Mammary epithelial cell (primary cell): ENCODE measurements at places on chromosomes 2 and 18. TPM values are rescaled to one million over a fixed set of nuclear protein-coding genes. Genes with fewer than 3 reads are reported as not detected.

ITM2C gene
- 24.8 TPM for total RNA-seq

SERPINB11 gene
- not detected for total RNA-seq

MOCOS gene
- 17.3 TPM for total RNA-seq

KIF5C gene
- under 0.01 TPM for total RNA-seq

CFC1 gene
- not detected in 2 replicates for total RNA-seq

ZSWIM2 gene
- not detected in 2 replicates for total RNA-seq

NEDD4L gene
- 145 TPM for total RNA-seq

MC2R gene
- total RNA-seq, result not detected

LONRF2 gene
- under 0.01 TPM for total RNA-seq

CCDC141 gene
- total RNA-seq, result not detected in 2 replicates

RNU2-63P gene
- total RNA-seq, result 94.5 TPM

C2orf80 gene
- not detected for total RNA-seq

TMEM37 gene
- not detected for total RNA-seq

IGFBP2 gene
- 1,729 TPM for total RNA-seq

ANKRD36C gene
- 45.0 TPM for total RNA-seq

CRYGC gene
- total RNA-seq, result 0.52 TPM in 1 of 2 replicates, not detected in the other

DNA sequence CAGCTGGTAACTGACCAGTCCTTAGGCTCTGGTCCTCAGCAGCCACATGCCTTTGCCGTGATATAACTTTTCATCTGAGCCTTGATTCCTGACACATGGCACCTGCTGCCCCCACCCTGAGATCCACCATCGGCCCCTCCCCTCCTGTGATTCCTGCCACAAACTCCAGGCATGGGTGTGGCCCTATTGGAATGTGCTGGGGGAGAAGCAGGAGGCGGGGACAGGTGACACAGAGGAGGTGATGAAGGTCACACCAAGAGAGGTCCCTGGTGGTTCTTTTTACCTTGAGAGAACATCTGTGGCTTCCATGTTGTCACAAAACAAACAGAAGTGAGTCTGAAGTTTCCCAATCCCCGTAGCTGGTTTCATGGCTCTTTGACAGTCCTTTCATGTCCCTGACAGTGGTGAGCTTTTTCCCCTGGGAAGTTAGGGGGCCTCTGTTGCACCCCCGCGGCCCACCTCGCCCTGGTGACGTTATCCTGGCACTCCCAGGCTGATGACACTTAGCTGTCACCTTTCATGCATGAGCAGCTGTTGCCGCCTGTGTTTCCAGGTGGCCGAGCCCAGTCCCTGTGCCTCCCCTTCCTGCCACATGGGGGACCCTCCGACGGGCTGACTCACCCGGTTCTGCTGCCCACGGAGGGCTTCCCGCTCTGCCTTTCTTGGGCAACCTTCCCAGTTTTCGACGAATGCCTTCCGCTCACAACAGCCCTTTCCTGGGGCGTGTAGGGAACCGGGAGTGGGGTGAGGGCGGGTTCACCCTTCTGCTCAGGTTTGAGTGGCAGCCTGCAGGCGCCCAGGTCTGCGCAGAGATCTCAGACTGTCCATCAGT lies 66.3 kb upstream of the GLI2 start:
- DNase-seq, result no peak

- no peak for DNase-seq
These were observed 61.6 kb upstream of the HS6ST1 start for GRCh38 chr2:128380061-128380889.

GRCh38 chr18:49591775-49592174 lies 29.9 kb downstream of the LIPG start:
- DNase-seq, result no peak

GRCh38 chr2:8475349-8476031 lies 206.4 kb upstream of the ID2 start:
- no peak for DNase-seq

GRCh38 chr18:25133879-25134278 lies 218.1 kb downstream of the ZNF521 start:
- no peak for DNase-seq

GRCh38 chr2:28606986-28607441 lies 111.2 kb downstream of the PLB1 start:
- DNase-seq, result no peak

DNA sequence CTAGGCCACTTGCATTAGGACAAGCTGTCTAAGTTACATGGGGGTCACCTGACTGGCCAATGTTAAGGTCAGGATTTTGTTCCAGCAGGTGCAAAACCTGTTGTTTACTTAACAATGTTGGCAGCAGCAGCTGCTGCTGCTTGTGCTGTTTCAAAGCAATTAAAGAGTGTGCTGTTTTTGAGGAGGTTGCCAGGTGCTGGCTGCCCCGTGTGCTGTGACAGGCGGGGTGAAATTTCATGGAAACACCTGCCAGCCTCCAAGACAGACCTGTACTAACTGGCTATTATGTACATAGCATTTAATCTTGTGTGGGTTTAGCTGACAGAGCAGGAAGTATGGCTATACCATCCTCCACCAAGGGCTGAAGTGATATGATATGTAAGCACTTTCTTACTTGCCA lies 224.9 kb downstream of the ASXL3 start:
- no peak for DNase-seq

DNA sequence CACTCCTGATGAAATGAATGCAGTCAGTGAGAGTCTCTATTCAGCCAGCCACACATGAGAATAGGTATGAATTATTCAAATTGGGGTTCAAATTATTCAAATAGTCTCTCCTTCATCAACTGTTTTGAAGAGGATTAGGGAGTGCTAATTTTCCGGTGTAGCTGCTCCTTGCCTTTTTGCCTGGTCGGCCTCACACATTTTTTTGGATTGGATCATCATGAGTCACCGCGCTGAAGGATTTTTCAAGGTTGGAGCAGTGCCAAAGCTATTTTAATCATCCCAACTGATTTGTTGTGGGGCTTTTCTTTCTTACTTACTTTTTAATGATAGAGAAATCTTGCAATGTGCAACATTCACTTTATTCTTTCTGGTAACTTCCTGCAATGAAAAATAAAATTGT lies 2.4 kb upstream of the DTNA start:
- DNase-seq, result peak; percentile 92

DNA sequence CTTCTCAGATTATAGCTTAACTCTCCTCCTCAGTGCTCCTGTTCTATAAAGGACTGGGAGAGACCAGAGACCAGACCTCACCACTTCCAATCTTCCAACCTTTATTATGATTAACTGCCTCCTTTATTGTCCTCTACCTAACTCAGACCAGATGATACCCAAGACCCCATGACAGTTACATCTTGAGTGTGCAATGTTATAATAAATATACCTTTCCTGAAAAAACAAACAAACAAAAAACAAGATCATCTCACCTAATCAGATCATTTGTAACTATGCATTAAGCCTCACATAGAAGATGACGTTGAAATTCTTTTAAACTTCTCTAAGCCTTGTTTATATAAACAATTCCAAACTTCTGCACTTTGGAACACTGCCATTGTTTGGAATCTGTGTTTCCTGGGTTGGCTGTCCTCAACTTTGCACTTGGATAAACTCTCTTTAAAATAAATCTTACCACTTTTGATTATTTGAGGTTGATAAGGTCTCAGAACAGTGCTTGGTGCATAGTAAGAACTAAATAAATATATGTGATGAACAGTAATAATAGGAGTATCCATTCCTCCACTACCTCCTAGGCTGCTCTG lies 342.7 kb downstream of the TDRD15 start:
- no peak for DNase-seq

GRCh38 chr2:174399171-174399570 lies 3.6 kb downstream of the SCRN3 start:
- no peak for DNase-seq

- peak; percentile 91 for DNase-seq
These were observed 211.9 kb downstream of the RBM43 start for GRCh38 chr2:151049746-151050145.

GRCh38 chr2:45681675-45682074 lies 30.2 kb downstream of the PRKCE start:
- peak; percentile 76 for DNase-seq

- DNase-seq, result no peak
These were observed 12.9 kb downstream of the CCDC148 start for GRCh38 chr2:158443606-158444005.

DNA sequence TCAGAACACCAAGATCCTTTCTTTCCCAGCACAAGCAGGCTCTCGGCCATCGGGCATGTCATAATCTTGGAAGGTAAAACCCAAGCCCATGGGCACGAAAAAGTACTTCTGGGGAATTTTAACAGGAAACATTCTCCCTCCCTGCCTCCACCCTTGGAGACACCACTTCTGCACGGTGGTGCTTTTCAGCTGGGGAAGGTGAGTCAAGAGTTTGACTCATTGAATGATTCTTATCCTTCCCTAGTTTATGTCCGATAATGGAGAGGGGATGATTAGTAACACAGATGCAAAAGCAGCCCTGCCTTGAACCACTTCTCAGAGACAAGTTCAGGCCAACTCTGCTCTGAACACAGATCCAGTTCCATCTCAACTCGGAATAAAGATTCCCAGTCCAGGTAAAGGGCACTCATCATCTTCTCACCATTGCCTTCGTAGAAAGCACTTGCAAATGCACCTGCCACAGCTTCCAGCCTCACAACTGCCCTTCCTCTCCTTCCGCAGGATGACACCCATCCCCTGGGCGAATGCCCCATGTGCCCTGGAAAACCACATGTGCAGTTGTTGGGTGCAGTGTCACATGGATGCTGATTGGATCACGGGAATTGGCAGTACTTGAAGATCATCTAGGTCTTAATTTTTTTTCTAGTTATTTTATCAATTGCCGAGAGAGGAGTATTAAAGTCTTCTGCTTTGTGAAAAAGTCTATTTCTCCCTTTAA lies 136.2 kb downstream of the PXDN start:
- peak; percentile 84 for DNase-seq

- DNase-seq, result no peak
These were observed 207.1 kb downstream of the KCNS3 start for GRCh38 chr2:18085593-18085992.

GRCh38 chr2:98749066-98749450 lies 18.1 kb upstream of the MGAT4A start:
- no peak for DNase-seq

GRCh38 chr18:2536493-2536892 lies 34.8 kb downstream of the METTL4 start:
- DNase-seq, result no peak

DNA sequence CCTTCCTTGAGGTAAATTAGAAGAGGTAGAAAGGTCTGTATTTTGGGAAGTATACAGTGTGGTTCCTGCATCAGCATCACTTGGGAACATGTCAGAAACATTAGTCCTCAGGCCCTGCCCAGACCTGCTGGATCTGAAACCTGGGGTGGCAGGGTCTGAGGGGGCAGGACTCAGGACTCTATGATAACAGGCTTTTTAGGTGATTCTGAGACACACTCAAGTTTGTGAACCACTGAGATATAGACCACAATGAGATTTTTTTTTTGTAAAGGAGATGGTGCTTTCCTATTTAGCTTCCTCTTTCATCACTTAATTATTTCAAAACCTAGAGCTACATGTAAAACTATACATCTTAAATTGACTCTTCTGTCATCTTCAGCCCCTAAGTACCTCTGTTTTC lies 262.7 kb upstream of the SPOPL start:
- no peak for DNase-seq

DNA sequence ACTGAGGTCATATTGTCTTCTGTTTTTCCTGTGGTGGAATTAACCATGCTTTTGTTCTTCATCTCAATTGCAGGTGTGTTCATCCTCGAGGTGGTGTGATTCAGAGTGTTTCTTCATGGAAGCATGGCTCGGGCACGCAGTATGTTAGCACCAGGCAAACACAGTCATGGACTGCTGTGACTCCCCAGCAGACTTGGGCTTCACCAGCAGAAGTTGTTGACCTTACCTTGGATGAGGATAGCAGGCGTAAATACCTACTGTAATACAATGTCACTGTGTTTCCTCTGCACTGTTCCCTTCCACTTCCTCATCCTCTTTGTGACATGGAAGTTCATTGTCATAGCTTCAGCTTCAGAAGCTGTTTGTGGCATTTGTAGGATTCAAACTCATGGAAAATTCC lies 158.7 kb downstream of the HAUS1 start:
- peak; percentile 52 for DNase-seq

- peak; percentile 33 for DNase-seq
These were observed 66.7 kb downstream of the TWIST2 start for GRCh38 chr2:238914648-238915015.

DNA sequence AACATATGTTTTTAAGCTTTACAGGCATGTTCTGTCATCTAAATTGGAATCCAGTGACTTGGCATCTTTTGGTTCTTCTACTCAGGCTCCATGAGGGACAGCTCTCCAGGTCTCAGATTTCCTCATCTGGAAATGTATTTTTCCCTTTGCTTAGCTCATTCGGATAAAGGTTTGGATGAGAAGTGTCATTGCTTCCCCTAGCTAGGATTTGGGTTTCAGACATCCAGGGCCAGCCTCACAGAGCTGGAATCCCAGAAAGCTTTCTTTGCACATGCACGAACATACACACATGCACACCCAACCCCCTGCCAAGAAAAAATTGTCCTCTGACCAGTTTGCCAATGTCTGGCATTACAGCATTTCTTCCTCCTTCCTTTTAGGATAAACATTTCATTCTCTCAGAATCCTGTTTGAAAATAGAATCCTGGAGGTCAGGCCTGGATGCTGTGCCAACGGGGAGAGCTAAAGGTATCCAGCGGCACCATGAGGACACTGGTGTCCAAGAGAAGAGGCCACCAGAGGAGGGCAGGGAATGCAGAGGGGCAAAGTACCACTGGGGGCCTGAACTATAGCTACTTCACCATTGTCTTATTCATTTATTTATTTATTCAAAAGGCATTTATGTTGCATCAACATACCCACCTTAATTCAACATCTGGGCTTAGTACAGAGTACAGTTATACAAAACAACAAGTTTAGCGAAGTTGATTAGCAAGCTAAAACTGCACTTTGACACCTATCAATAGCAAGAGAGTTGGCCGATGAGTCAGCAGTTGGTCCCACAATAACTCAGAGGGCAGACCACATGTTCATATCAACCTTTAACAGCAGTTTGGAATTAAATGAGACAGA lies 97.9 kb upstream of the ATL2 start:
- DNase-seq, result no peak

GRCh38 chr2:60505880-60506260 lies 47.6 kb downstream of the BCL11A start:
- peak; percentile 58 for DNase-seq

DNA sequence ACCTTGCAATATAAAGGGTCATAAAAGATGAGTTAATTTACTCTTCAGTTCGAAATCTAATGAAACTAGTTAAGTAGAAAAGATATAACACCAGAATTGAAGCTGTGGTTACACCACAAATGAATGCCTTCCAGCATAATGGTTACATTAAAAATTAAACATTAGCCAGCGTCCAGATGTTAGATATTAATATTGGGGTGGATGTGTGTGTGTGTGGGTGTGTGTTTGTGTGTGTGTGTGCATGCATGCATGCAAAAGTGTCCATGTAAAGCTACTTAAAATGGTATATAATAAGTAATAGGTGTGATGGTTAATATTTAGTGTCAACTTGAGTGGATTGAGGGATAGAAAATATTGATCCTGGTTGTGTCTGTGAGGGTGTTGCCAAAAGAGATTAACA lies 170.4 kb upstream of the FN1 start:
- no peak for DNase-seq

- DNase-seq, result no peak
These were observed 35.1 kb downstream of the EHD3 start for GRCh38 chr2:31269087-31269486.
